IMR-90 (cell line): ENCODE measurements at places on chromosomes 3 and 15.

DNA sequence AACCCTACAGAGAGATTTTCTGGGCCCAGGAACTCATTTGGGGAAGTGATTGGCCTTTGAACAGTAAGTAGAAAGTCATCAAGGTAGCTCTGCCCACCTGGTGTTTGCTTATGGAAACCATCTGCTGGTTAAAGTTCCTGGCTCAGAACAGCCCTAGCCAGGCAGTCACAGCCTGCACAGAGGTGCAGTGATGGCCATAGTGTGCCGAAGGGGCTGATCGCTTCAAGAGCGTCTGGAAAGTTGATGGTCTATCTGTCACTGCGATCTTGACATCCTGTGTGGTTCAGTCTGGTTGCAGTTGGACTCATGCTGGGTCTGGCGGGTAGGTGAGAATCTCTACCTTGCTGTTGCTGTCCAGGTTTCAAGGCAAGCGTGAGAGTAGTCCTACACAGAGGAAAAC is 151.6 kb downstream of the SLCO3A1 start:
- no peak for DNase-seq

GRCh38 chr3:132641837-132642538 is 17.6 kb downstream of the ACAD11 start:
- DNase-seq, result peak; percentile 67

DNA sequence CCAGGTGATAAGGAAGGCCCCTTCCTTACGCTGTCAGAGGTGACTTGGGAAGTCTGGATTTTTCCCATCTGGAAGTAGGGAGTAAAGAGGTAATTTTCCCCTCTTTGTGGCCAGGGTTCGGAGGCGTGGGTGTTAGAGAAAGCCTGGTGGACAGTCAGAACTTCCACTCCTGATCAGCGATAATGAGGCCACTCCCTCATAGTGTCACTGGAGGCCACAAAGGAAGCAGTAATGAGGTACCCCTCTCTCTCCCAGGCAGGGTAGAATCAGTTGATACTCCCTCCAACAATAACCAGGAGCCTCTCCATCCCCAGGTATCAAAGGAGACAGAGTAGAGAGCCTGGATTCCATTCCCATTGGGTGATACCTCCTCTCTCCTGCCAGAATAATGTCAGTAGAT is 30.0 kb downstream of the AP4E1 start:
- no peak for DNase-seq

DNA sequence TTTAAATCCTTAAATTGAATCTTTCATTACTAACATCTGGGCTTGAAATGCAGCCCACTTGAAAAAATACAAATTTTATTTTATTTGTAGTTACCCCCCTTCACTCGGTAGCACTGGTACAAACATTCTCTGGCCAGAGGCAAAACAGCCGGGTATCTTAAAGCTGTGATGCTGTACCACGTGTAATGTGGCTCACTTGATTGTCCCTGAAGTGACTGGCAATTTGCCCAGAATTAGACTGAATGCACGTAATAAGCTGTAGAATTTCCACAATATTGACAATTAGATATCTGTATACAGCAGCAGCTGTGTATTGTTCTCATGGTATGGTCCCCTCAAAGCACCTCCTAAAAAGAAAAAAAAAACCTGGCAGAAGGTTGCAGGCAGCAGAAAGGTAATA is 192.8 kb upstream of the TBC1D5 start:
- DNase-seq, result no peak

DNA sequence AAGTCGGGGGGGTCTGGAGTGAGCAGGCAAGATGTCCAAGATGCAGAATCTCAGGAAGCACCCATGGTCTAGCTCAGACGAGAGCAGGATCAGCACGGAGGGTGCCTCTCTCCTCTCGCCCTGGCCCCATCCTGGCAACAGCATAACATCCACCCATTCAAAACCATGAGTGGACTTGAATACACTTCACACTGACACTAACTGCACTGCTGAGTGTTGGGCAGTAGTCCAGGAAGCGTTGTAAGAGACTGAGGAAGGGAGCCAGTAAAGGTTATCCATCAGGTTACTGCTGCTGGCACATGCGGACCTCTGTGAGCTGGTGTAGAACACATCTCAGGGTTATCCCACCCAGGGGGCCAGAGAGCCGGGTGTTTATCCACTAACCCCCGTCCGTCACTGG is 131.0 kb upstream of the TOPAZ1 start:
- no peak for DNase-seq

DNA sequence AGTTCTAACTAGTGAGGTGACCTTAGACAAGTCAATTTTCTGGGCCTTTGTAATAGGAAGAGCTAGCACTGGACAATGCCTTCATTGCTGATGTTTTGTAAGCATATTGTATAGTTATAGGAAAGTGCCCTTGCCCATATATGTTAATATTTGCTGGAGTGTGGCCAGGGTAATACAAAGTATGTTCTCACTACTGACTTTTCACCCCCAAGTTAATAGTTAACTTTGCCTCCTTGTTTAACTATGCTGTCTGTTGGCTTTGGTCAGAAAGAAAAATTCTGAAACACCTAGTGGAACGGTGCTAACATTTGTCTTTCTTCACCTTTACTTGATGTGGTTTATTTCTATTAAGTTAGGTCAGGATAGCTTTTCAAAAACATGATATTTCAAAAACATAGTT is 287.4 kb upstream of the CTNNB1 start:
- no peak for DNase-seq

- DNase-seq, result no peak
Observed at GRCh38 chr3:10600296-10600714, 94.9 kb upstream of the ATP2B2 start.

- no peak for DNase-seq
Observed at GRCh38 chr3:183378951-183379350, 49.5 kb downstream of the MCF2L2 start.

DNA sequence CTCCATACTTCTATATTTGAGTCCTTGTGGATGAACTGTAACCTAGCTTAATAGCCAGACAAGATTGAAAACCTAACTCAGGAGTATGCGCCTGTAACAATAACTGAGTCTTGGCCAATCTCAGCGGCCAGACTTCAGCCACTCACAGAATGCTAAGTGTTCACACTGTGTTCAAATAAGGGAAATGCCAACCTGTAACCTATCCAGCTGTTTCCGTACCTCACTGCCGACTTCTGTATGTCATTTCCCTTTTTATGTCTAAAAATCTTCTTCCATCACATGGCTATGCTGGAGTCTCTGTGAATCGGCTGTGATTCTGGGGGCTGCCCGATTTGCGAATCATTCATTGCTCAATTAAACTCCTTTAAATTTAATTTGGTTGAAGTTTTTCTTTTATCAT is 169.2 kb downstream of the NFKBIZ start:
- DNase-seq, result no peak

- no peak for DNase-seq
Observed at GRCh38 chr3:12954891-12955650, 113.7 kb upstream of the RPL32 start.

- no peak for DNase-seq
Observed at GRCh38 chr3:153752405-153753027, 368.7 kb upstream of the ARHGEF26 start.

DNA sequence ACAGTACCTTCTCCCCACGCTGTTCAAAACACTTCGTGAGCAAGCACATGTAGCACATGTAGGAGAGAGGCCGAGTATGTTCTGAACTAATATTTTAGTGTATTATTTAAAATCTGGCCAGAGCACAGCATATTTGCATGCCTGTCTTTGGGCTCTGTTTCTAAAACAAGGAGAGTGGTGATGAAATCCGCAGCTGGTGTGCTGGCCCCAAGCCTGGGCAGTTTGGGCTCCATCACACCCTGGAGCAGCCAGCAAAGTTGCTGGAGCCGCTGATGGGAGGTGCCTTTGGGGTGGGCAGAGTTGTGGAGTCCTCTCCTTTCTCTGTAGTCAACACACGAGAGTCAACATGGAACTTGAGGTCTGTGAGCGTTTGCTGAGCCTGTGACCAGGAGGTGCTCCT is 116.6 kb downstream of the SLCO3A1 start:
- peak; percentile 60 for DNase-seq
